ENCODE measurements at places on chromosomes 16 and 17.

GRCh38 chr16:58385218-58385773 is 7.0 kb upstream of the GINS3 start:
- no peak for DNase-seq

DNA sequence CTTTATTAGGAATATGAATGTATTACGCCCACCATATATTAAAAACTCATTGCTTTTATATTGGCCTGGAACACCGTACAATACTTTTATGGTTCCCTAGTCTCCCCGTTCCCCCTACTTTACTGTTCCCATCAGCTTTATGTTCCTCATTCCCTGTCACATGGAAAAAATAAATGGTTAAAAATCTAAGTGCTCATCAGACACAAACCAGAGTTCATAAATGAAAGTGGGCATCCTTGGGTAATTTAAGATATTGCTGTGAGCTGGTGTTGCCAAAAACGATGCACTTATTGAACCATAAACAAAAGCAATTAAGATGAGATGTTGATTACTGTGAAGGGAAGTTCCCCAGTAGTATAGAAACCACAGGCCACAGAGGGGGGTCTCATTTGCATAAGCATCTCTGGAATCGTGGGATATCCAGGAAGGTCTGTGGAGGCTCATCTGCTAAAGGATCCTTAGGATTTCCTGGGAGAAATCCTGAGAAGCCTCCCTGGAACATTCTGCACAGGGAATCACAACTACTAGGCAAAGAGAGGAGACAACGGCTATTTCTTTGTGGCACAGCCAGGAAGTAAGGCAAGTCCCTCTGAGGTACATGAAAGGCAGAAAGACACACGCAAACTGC is 591.4 kb upstream of the CDH11 start:
- no peak for DNase-seq

- DNase-seq = no peak
Observed at GRCh38 chr17:34556384-34556783, 23.0 kb upstream of the TMEM132E start.

DNA sequence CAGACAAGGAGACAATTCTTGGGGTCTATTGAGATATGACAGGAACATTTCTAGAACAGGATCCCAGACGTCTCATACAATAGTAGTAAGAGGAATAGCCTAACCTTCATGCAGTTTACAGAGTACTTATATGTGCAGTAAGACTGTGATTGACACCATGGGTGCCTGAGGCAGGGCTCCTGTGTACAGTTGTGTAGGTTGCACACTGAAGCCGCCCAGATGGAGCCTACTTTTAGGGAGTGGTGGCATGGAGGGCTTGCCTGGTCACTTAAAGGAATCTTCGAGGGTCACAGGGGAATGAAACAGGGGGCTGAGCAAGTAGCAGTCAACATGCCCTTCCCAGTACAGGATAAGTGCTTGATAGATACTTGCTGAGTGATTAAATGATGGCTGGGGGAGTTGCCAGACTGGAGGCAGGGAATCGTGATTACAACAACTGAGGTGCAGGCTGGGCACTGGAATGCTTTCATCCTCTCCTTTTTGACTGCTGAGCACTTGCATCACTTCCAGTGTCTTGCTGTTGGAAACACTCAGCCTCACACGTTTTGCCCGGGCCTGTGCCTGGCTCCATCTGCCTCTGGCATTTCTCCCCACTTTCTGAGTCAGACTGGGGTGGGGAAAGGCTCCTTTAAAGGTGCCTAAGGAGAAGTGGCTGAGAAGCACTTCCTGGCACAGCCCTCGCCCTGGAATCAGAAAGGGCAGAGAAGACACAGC is 71.0 kb downstream of the COPRS start:
- DNase-seq = peak; percentile 78

- DNase-seq = no peak
Observed at GRCh38 chr16:86462334-86463084, 47.8 kb upstream of the FOXF1 start.

- no peak for DNase-seq
Observed at GRCh38 chr16:87657621-87658192, 55.4 kb downstream of the JPH3 start.

DNA sequence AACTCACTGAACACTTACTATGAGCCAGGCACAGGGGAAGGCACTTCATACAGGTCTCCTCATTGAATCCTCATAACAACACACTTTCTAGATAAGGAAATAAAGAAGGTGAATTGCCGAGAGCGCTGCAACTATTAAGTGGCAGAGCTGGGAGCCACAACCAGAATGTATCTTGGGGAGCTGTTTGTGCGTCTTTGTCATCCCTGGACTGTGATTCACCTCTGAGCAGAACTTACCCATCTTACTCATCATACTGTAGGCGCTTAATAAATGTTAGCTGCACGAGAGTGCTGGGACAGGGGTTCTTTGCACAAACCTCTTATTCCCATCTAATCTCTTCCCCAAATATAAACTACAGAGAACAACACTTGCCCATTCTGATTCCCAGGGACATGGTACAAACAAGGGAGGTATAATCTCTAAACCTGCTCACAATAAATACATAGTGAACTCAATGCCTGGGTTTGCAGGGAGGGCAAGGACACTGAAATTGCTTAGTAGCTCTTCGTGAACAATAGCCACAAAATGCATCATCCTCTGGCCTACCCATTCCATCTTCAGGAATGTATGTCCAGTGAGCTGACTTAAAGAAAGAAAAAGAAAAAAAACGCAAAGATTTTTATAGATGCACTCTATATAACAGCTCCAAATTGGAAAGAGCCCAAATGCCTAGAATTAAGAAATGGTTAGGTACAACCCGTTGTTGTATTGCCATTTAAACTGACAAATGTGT is 43.0 kb downstream of the MYO18A start:
- no peak for DNase-seq

GRCh38 chr16:11593581-11593980 is 6.9 kb upstream of the LITAF start:
- no peak for DNase-seq

DNA sequence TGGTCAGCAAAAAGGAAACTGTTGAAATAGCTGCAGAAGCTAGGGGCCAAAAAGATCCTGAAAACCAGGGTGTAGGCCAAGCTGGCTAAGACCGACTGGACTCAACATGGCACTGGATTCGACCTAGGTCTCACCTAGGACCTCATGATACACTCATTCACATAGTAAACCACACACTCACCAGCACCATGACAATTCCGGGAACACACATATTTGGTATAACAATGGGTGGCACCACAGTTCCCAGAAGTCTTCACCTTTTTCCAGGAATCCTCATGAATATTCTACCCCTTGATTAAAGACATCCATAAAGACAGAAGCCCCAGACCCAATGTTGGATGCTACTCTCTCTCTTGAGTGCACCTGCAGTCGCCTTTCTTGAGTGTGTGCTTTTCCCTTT is 460.1 kb downstream of the TMEM114 start:
- DNase-seq = no peak

- peak; percentile 80 for DNase-seq
Observed at GRCh38 chr17:49677134-49677932, 564 bp downstream of the SPOP start.

- DNase-seq = no peak
Observed at GRCh38 chr16:81518439-81518757, 73.8 kb downstream of the CMIP start.

DNA sequence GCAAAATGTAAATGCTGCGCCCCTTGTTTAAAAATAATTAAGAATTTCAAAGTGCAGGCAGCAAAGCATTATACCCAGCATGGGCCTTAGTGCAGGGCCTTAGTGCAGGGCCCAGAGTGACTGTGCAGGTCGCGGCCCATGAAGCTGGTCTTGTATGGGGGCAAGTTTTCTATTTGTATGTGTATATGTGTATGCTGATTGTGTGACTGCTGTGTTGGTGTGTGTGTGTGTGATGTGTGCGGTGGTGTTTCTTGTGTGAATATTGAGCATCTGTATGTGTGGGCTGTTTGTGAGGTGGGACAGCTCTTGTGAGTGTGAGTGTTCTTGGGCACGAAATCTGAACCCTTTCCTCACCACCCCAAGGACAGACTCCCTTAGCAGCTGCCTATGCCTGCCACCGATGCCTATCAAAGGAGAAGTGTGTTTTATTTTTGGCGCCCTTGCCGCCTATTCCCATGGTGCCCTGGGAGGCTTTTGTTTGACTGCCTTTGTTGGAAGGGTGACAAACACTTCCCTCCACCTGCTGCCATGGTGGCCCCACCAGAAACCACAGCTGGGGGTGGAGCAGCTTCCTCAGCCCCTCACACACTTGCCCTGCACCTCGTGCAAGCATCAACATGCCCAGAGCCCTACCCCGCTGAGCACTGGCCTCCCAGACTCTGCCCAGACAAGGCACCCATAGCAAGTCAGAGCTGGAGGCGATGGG is 18.0 kb downstream of the CCR7 start:
- DNase-seq = no peak

DNA sequence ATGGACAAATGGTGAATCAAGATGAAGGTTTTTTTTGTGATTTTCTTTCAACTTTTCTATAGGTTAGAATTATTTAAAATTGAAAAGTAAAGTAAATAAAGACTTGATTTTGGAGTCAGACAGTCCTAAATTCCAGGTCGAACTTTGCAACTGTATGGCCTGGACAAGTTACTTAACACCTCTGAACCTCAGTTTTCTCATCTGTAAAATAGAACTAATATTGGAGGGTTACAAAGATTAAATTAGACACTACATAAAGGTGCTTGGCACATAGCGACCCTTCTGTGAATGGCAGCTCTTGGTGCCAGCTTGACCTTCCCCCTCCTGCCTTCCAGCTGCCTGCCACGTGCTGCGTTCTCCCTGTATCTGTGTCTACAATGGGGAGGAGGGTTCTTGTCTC is 3.0 kb downstream of the RSAD1 start:
- no peak for DNase-seq

DNA sequence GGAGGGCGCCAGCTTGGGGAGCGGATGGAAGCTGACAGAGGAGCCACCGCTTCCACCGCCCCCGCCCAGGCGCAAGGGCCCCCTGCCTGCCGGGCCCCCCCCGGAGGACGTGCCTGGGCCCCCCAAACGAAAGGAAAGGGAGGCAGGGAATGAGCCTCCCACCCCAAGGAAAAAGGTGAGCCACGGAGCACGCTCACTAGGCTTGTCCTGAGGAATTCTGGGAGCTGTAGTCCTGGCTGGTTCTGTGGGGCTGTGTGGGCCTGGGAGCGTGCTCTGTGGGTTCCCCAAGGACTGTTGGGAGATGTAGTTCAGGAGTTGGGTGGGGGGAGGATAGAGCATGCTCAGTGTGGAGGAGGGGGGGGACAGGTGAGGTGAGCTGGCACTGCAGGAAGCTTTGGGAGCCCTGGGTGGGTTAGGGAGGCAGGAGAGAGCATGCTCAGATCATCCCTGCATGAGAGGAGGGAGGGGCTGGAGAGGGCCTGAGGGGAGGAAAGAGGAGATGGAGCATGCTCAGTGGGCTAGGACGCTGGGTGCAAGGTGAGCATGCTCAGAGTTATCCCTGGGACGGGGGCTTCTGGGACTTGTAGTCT is 4.5 kb downstream of the FBXL19 start:
- DNase-seq = no peak

GRCh38 chr16:69467080-69467479 is 42.7 kb downstream of the CYB5B start:
- DNase-seq = no peak
